ENCODE measurements at places on chromosomes 4 and X. TPM values are rescaled to one million over a fixed set of nuclear protein-coding genes. Genes with fewer than 3 reads are reported as not detected.

- no peak for DNase-seq
Measured at GRCh38 chrX:68822641-68823410, 6.0 kb upstream of the EFNB1 start.

- DNase-seq, result no peak
Measured at GRCh38 chr4:118905566-118905965, 16.9 kb downstream of the SYNPO2 start.

- no peak for DNase-seq
Measured at GRCh38 chr4:18675586-18676525, 654.3 kb upstream of the LCORL start.

DNA sequence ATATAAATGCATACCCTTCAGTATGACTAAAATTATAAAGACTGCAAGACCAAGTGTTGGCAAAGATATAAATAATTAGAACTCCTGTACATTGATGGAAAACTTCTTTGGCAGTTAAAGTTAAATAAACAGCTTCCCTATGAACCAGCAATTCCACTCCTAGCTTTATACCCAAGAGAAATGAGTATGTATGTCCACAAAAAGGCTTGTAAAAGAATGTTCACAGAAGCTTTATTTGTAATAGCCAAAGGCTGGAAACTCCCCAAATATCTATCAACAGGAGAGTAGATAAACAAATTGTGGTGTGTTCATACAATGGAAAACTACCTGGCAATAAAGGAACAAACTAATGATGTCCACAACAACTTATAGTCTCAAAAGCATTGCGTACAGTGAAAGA lies 184.8 kb downstream of the AMELX start:
- no peak for DNase-seq

- no peak for DNase-seq
Measured at GRCh38 chr4:5616331-5616950, 91.9 kb downstream of the EVC2 start.

- no peak for DNase-seq
Measured at GRCh38 chr4:161581262-161582230, 582.3 kb downstream of the FSTL5 start.

- DNase-seq, result no peak
Measured at GRCh38 chrX:150880808-150881165, 17.7 kb downstream of the CD99L2 start.

Gene PAGE4
- total RNA-seq, result not detected

Gene MAGEA8
- total RNA-seq, result not detected
